ENCODE measurements at places on chromosomes 7 and 10.

DNA sequence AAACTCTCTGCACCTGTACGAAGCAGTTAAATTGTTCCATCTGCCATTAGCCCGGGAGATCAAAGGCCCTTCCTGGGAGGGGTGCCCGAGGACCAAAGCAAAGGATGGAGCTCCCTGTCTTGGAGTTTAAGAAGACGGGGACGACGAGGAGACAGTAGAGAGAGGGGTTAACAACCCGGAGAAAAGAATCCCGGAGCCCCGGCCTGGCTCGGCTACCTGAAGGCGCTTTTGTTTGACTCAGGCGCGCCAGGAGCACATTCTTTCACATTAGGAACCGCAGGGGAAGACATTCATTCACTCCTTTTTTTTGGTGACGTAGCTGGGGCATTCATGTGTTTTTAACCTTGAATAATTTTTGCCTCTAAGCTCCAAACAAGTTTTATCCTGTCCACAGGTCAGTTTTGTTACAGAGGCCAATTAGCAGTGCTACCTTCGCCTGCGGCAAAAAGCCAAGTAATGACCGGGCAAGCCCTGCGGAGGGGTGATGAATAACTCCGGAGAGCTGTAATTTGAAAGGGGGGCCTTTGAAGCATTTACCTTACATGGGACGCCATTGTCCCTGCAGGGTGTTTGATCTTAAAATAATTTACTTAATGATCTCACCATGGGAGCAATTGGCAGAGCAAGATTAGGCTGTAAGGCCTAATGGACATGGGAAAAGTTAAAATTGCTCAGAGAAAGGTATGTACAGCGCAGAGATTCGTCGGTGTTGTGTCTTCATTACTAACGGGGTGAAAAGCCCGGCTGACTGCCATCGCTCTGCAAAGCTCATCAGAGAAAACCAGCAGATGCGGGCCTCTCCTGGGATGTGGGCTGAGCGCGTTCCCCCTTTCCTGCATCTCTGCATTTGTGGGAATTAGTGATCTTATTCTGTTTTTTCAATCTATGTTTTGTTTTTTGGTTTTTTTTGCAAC lies 258.0 kb upstream of the SP4 start:
- no peak for DNase-seq

DNA sequence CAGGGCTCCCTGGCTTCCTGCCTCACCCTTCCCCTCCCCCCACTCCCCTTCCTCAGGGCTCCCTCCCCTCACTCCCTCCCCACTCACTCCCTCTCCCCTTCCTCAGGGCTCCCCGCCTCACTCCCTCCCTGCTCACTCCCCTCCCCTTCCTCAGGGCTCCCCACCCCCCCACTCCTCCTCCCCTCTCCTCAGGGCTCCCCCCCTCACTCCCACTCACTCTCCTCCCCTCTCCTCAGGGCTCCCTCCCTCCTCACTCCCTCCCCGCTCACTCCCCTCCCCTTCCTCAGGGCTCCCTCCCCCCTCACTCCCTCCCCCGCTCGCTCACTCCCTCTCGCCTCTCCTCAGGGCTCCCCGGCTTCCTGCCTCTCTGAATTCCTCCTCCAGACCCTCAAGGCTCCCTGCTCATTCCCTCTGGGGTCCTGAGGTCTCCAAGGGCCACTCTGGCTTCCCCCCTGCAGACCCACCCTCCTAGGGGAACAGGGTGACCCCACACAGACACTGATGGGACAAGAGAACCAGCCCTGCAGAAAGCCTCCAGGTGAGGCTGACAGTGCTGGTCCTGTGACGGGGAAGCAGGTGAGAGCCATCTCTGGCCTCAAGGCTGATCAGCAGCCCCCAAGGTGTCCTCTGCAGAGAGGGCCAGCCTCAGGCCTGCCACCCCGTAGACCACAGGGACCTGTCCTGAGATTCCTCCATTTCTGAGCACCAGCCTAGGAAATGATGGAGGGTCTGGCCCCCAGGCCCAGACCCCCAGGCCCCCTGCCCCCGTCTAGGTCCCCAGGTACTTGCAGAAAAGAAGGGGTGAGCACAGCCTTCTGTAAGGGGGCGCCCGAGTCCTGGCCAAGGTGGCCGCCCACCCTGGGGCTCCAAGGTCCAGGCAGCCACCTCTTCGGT lies 47.2 kb downstream of the PWWP2B start:
- no peak for DNase-seq

DNA sequence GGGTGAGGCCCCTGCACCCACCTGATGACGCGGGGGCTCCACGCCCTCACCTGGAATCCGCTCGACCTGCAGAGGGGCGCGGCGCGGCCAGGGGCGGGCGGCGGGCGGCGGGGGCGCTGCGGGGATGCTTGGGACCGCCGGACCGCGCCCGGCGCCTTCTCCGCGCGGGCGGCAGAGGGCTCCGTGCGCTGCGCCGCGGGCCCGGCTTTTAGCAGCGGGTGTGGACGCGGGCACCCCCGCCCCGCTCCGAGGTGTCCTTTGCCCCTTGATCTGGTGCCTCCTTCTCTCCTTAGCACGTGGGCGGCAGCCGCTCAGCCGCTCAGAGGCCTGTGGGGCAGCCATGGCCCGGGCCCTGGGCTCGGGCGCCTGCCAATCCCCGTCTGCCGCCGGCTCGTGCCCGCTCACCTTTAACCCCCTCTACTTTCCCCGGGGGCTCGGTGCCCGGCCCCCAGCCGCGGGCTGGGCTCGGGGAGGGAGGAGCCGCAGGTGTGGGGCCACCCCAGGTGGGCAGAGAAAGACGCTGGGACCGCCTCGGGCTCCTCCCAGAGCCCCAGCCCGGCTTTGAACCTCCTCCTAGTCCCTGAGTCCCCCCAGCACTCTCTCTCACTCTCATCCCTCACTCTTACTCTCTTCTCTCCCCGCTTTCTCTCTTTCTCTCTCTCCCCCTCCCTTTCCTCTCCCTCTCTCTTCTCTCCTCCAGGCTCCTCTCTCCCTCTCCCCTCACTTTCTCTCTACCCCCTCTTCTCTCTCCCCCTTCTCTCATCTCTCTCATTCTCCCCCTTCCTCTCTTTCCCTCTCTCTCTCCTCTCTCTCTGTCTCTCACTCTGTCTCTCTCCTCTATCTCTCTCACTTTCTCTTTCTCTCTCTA lies 19.7 kb upstream of the VPS37D start:
- peak; percentile 7 for DNase-seq

GRCh38 chr7:52691257-52691656 lies 344.2 kb upstream of the POM121L12 start:
- no peak for DNase-seq

- DNase-seq: peak; percentile 7
Observed at GRCh38 chr10:45438466-45439090, 64.6 kb downstream of the ALOX5 start.

GRCh38 chr7:100485471-100485876 lies 1.7 kb downstream of the NYAP1 start:
- no peak for DNase-seq

GRCh38 chr7:27605689-27606269 lies 56.9 kb downstream of the HIBADH start:
- peak; percentile 60 for DNase-seq

DNA sequence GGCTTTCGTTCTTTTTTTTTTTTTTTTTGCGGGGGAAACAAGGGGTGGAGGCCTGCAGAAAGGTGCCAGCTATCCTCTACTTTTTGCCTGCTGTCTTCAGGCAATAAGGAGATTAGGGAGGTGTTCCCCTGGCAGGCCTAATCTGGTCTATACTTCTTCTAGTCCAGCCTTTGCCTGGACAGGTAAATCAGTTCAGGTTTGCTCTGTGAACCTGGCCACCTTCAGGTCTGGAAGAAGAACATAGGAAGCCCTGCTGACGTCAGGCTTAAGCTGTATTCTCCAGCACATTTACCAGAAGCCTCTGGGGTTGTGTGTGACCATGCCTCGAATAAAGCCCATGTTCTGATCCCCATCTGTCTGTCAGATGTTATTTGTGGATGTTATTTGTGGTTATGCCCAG lies 115.4 kb downstream of the SDK1 start:
- no peak for DNase-seq
